Amniotic epithelial cell (primary cell): ENCODE measurements at places on chromosomes 1 and 21.

- DNase-seq: peak; percentile 91
Observed at GRCh38 chr1:231590453-231591198, 36.0 kb upstream of the DISC1 start.

GRCh38 chr1:46622344-46622743 is 5.7 kb upstream of the MOB3C start:
- peak; percentile 36 for DNase-seq

DNA sequence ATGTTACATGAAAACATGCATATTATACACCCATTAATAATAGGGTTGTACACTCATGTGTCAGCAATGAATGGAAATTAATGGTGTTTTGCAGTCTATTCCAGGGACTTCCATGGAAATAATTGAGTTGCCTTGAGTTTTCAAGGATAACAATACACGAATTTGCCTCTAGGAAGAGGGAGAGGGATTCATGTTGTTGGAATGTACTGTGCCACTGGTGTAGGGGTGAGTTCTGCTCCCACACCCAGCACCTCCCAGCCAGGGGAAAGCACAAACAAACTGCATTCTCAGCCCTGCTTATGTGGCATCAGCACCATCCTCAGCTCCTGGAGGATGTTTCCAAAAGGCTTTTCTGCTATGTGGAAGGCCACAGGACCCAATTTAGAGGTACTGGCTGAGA is 57.8 kb downstream of the BCAR3 start:
- DNase-seq: peak; percentile 91

DNA sequence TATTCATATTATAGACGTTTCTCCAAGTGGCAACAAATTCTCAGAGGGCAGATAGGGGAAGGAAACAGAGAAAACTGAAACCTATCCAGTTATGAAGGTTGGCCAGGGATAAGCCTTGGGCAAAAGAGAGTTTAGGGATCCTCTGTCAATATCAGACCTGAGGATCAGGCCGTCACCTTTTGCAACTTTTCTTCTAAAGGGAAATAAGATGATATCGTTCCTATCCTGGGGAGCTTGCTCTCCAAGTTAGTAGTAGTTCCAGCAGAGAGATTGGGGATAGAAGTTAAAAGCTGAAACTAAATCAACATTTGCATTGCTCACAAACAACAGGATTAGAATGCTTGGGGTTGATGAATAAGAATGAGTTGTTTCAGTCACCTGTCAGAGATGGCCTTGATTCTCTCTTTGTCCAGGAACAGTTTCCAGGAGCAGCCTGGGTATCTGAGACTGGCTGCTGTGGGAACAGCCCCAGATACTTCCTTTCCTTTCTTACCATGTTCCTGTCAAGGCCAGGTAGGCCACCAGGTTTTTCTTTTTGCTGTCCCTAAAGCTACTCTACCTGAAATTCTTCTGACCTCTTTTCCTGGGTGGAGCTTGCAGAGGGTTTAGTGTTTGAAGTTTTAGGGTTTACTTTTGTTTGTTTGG is 2.5 kb downstream of the RIIAD1 start:
- no peak for DNase-seq

GRCh38 chr1:224670506-224670905 is 54.4 kb downstream of the CNIH3 start:
- DNase-seq: no peak

DNA sequence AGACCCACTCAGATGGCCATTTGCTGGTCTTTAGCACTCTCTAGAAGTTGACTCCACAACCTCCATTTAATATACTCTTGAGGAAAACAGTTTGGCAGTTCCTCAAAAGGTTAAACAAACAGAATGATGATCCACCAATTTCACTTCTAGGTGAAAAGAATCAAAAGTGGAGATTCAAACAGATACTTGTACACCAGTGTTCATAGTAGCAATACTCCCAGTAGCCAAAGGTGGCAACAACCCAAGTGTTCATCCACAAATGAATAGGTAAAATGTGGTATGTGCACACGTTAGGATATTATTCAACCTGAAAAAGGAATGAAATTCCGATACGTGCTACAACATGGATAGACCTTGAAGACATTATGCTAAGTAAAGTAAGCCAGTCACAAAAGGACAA is 6.3 kb downstream of the PRCC start:
- DNase-seq: no peak

GRCh38 chr1:56550138-56550858 is 29.1 kb downstream of the PLPP3 start:
- no peak for DNase-seq

- DNase-seq: no peak
Observed at GRCh38 chr1:147597010-147597409, 55.7 kb downstream of the BCL9 start.

GRCh38 chr1:30880678-30881318 is 27.8 kb downstream of the SDC3 start:
- DNase-seq: no peak

DNA sequence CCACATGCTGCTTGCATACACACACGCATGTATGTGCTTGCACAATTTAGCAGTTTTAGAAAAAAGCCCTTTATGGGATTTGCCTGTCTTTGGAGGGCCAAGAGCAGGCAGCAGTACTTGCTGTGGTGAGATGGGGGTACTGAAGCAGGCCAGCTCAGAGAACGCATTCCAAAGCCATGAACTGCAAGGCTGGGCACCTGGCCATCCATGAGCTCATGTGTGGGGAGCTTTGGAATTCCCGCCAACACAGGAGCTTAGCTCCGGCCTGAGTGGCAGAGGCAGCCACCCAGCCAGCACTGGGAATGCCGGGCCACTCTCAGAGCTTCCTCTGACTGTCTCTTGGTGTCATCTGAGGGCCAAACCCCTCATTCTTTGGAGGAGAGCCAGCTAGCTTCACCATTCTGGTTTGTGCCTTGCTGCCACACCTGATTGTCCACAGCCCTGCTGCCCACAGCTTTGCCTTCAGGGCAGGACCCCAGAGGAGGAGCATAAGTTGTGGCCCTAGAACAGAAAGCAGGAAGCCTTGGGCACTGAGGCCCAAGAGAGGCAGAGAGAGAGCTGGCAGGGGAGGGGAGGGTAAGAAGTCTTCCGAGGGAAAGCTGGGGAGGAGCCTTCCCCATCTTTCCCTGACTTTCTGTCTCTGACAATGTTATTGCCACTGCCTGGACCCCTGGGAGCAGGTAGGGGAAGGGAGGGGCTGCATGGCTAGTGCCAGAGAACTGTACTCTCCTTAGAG is 92.1 kb upstream of the POU3F1 start:
- DNase-seq: peak; percentile 91

GRCh38 chr1:27192039-27192529 is 37.2 kb upstream of the SLC9A1 start:
- peak; percentile 22 for DNase-seq

- no peak for DNase-seq
Observed at GRCh38 chr1:214165850-214166374, 115.0 kb upstream of the SMYD2 start.

DNA sequence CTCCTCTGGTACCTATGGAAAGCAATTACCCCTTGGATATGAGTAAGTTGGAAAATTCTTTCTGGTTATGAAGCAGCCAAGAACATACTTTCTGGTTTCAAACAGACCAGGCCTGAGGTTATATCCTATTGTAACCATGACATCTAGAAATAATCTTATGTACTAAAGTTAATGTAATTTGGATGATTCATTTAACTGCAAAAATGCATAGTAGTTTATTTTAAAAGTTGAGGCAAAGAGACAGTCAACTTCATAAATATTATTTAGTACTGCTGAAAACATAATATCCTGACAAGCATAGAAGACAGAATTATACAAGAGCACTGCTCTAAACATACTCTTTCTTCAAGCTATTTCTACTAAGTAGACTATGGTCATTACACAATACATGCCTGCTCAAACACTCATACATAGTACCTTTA is 25.5 kb downstream of the ODF2L start:
- DNase-seq: peak; percentile 69

GRCh38 chr21:21200939-21201615 is 202.9 kb downstream of the NCAM2 start:
- peak; percentile 28 for DNase-seq

DNA sequence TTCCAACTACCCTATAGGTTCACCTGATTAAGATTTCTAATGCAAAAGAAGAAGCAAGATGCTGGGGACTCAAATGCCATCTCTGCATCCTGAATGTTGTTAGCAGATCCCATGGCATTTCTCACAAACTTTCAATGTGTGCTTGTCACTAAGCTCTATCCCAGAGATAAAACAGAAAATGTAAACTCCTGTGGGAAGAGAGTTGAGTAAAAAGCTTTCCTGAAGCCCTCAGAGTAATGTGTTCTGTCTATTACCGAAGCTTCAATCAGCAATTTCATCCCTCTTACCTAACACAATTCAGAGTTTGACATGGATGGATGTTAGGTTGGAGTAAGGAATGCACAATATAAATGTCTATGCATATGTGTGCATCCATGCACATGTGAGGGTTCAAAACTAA is 829.9 kb upstream of the PRMT6 start:
- no peak for DNase-seq

- no peak for DNase-seq
Observed at GRCh38 chr1:202628646-202629215, 81.5 kb downstream of the SYT2 start.

DNA sequence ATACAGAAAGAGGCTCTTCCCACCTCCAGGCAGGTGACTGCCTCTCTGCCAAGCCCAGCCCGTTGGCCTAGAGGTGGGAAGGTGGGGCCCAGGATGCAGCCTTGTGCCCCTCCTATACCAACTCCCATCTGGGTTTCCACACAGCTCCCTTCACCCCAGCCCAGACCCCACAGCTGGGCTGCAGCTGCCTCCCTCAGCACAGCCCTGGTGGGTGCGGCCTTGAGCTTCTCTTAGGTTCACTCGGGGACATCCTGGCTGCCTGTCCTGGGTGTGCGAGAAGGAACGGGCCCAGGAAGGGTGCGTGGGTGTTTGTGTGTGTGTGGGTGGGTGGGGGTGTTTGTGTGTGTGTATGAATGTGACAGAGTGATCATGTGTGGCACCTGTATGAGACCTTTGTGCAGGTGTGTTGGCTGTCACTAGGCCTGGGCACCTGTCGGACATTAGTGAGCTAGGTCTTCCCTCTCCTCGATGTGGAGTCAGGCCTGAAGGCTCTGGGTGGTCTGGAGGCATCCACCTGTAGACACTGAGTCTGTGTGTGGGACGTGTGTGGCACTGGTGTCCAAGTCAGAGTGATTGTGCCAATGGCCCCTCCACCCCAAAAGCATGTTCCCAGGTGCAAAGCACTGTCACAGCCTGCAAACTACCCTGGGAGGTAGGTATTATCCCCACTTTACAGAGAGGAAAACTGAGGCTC is 30.7 kb downstream of the FOXO6 start:
- DNase-seq: no peak

DNA sequence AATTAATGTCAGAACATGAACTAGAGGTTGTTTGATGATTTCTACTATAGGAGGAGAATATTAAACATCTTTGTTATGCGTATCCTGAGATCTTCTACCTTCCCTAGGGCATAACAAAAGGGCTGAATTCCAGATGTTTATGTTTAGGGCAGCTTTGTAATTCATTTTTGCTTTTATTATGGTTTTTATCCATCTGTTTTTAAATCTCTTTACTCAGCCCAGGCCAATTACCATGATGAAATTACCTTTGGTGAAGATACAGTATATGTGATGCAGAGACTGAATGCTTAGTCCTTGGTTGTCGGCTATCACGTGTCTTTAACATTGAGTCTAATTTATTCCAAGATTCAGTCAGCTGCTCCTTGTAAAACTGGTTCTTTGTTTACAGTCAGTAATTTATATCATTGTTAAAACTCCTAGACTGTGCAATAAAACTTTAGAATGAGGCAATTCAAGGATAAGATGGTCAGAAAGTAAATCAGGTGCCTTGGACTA is 176.9 kb downstream of the CTH start:
- no peak for DNase-seq

GRCh38 chr1:109805486-109806165 is 41.9 kb upstream of the EPS8L3 start:
- no peak for DNase-seq

DNA sequence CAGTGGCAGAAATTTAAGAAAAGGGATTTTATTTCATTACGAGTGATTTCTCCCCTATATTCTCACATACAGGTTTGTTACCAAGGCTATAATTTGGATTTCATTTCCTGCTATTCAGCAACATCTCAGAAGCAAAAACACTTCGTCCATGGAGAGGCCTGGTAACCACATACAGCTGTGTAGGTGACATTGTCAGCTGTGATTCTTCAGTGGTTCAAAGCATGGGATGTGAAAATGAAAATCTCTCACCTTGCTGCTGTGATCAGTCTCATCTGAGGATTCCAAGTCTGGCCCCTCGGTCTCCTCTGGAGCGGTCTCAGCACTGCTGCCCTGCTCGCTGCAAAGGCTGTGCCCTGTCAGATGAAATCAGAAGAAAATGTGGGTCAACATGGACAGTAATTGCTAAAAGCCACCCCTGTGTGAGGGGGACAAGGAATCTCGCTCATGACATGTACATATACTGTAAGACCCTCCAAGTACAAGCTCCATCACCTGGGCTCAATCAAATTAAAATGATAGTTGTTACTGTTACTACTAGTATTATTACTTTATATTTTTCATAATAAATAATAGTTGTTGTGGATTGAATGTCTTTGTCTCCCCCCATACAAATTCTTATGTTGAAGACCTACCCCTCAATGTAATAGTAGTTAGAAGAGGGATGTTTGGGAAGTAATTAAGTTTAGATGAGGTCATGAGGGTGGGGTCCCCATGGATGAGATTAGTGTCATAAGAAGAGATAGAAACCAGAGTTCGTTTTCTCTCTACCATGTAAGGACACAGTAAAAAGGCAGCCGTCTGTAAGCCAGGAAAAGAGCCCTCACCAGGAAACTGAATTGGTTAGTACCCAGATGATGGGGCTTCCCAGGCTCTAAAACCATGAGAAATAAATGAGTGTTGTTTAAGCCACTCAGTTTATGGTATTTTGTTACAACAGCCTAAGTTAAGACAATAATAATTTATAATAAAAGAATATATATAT is 126.7 kb upstream of the KRTAP19-8 start:
- DNase-seq: no peak

GRCh38 chr1:6181347-6181770 is 1.2 kb upstream of the CHD5 start:
- DNase-seq: peak; percentile 23

DNA sequence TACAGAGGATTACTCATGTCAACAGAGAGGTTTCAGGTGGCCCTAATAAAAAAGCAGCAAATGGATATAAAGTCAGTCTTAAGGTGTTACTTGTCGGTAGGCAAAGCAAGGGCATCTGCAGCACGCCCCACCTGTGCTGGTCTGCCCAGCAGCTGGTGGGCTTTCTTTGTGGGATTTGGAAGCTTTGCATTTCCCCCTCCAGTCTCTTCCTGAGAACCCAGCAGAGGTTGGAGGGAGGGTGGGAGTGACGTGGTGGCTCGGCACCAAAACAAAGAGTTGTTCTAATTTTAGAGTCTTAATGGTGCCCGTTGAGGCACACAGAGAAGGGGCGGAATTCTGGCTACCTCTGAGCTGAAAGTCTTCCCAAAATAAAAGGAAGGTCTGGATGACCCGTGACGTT is 4.8 kb upstream of the PCBP3 start:
- DNase-seq: no peak

DNA sequence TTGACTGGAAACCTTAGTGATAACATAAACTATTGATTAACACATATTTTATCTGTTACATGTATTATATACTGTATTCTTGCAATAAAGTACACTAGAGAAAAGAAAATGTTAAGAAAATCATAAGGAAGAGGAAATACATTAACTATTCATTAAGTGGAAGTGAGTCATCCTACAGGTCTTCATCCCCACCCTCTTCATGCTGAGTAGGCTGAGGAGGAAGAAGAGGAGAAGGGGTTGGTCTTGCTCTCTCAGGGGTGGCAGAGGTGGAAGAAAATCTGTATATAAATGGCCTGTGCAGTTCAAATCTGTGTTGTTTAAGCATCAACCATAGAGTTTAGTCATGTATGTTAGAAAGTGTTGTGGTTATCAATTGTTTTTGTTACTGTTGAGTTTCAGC is 66.1 kb upstream of the CHODL start:
- no peak for DNase-seq

GRCh38 chr21:25169370-25169769 is 437.9 kb downstream of the MRPL39 start:
- no peak for DNase-seq
